ENCODE measurements at places on chromosomes 3 and 15. TPM values are rescaled to one million over a fixed set of nuclear protein-coding genes. Genes with fewer than 3 reads are reported as not detected.

TEX55 gene
- not detected for total RNA-seq

ITIH1 gene
- total RNA-seq: not detected

TMEM266 gene
- total RNA-seq: 0.26 TPM

- DNase-seq: no peak
Observed at GRCh38 chr15:96037584-96037983, 292.9 kb upstream of the NR2F2 start.

DNA sequence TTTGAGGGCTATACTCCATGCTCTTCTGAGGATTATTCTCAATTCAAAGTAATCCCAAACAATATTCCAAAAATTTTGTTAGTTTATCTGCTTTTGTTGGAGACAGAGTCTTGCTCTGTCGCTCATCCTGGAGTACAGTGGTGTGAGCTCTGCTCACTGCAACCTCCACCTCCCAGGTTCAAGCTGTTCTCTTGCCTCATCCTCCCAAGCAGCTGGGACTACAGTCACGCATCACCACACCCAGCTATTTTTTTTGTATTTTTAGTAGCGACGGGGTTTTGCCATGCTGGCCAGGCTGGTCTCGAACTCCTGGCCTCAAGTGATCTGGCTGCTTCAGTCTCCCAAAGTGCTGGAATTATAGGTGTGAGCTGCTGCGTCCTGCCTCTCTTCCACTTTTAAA, 39.1 kb downstream of the MEF2A start:
- no peak for DNase-seq

GRCh38 chr15:99249270-99249841, at the start of gene TTC23:
Gene TTC23, minus strand, starts transcription at chr15:99249581. Its CDS starts 20,869 bp downstream, at chr15:99228712.
- no peak for DNase-seq

LDHAL6B gene
- not detected for total RNA-seq

WDR93 gene
- not detected for total RNA-seq

DNA sequence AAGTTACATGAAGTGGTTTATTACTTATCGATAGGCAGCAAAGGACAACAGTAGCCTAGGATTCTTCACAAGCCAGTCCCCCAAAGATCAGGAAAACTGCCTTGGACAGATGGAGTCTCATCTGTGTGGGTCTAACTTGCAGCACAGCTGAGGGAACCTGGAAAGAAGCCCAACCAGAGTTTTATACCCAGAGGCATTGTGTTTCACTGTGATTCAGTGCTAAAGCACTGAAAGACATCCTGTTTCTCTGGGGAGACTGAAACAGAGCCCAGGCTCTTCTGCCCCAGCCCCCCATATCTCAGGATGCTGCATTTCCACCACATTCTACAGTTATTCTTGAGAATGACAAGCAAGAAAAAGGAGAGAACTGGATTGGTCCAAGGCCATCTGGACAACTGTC, 48.2 kb upstream of the PYDC2 start:
- DNase-seq: no peak
